ENCODE measurements at places on chromosomes 3 and 15.

- peak; percentile 35 for DNase-seq
These were observed 3.5 kb upstream of the SHISA5 start for GRCh38 chr3:48507256-48508061.

GRCh38 chr15:50109076-50109987 lies 9.7 kb downstream of the ATP8B4 start:
- no peak for DNase-seq

DNA sequence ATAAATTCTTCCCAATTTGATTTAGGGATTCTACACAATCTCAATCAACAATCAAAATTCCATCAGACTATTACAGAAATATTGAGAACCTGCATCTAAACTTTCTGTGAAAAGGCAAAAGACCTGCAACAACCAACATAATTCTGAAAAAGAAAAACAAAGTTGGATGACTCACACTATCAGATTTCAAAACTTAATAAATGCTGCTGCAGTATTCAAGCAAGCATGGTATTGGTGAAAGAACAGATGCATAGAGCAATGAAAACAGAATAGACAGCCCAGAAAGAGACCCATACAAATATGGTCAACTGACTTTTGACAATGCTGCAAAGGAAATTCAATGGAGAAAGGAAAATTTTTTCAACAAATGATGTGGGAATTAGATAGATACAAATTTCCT lies 477.1 kb upstream of the NR2F2 start:
- DNase-seq: no peak

DNA sequence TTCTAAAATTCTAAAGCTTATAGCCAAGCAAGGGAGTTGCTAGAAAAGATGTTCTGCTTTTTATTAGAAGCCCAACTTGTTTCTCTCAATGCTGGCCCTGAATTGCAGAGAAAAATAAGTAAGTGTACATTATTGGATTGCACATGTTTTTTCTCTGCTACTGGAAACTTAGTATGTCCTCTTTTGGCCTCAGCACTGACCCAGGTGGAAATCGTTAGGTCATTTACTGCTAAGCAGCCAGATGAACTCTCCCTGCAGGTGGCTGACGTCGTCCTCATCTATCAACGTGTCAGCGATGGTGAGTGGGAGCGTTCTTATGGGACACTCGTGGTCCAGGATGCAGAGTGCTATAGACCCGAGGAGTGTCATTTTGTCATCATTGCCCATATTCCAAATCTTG lies 69.8 kb downstream of the DHX36 start:
- no peak for DNase-seq

GRCh38 chr3:56042326-56042951 lies 425.8 kb downstream of the ERC2 start:
- DNase-seq: no peak

GRCh38 chr15:29978411-29979382 lies 104.1 kb upstream of the GOLGA8J start:
- no peak for DNase-seq

DNA sequence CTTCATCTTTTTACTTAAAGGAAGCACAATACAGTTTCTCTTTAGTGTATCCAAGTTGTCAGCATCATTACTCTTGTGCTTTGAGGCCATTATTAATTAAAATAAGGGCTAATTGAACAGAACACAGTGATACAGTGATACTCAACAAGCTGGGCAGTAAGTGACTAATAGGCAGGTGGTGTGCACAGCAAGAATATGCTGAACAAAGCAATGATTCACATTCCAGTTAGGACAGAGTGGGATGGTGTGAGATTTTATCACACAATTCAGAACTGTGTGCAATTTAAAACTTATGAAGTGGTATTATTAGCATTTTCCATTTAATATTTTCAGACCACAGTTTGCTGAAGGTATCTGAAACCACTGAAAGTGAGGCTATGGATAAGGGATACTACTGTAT lies 116.9 kb downstream of the PLOD2 start:
- no peak for DNase-seq

DNA sequence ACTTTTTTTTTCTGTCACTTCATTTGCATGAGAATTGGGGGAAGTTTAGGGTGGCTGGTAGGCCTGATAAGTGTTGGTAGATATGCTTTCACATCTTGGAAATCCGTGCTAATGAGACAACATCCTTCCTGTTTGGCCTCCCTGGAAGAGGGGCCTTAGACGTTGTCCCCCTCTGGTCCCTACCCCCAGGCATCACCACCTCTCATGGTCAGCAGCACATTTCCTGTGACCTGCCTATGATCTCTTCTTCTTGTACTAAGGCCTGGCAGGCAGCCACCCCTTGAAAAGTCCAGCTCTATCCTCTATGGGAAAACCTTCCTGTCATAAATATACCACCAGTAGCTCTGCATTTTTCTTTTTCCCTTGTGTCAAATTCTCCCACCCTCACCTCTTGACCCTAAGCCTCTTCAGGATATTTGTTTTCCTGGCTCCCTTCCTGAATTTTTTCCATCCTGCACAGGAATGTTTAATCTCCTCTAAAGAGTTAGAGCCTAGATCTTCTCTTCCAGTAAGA lies 107.8 kb downstream of the SNRK start:
- no peak for DNase-seq

- no peak for DNase-seq
These were observed 36.3 kb downstream of the DUT start for GRCh38 chr15:48367483-48367882.

GRCh38 chr3:147099076-147099475 lies 307.3 kb downstream of the ZIC4 start:
- no peak for DNase-seq

DNA sequence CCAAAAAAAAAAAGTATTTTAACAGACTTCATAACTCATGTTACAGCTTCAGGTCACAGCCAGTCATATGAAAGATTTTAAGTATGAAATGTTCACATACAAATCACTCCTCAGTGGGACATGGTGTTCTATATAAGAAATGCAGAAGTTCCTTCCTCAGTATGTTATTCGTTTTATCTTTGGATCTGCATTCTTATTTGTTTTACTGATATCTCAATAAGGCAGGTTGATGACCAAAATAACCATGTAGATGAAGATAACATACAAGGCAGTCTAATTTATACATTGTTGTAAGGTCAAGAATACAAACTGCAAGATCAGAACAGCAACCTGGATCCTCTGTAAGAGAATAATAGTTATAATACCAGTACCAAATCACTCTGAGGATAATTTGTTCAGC lies 75.6 kb downstream of the CHAC1 start:
- no peak for DNase-seq
